Neuronal stem cell (in vitro differentiated cells): ENCODE measurements at places on chromosomes 2 and 18.
A peak's percentile ranks its signal among the peaks of the same experiment; 100 is the strongest.

DNA sequence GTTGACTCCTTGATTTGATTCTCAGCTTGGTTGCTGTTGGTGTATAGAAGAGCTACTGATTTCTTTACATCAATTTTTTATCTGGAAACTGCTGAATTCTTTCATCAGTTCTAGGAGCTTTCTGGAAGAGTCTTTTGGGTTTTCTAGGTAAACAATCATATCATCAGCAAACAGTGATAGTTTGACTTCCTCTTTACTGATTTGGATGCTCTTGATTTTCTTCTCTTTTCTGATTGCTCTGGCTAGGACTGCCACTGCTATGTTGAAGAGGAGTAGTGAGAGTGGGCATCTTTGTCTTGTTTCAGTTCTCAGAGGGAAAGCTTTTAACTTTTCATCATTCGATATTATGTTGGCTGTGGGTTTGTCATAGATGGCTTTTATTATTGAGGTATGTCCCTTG lies 140.5 kb downstream of the ZNF236 start:
- DNase-seq = no peak

DNA sequence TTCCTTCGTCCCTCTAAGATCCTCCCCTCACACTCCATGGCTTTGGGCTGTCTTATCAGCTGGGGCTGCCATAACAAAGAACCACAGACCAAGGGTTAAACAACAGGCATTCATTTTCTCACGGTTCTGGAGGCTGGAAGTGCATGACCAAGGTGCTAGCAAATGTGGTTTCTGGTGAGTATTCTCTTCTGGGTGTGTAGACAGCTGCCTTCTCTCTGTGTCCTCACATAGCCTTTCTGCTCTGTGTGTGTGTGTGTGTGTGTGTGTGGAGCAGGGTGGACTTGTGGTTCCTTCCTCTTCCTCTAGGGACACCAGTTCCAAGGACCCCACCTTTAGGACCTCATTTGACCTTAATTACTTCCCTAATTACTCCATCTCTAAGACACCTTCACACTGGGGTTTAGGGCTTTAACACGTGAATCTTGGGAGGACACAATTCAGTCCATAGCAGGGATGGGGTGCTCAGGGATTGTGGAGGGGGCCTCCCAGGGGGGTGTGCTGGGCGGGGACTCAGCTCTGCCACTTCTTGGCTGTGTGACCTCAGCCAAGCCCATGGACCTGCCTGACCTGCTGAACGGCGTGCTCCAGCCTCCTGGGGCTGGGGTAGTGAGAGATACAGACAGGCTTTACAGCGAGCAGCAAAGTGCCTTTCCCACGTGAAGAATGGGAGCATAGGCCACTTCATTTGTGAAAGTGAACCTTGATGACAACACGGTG lies 38.0 kb downstream of the ACKR3 start:
- DNase-seq = no peak

GRCh38 chr2:70785137-70785911 lies 5.1 kb downstream of the FIGLA start:
- peak; percentile 6 for DNase-seq

DNA sequence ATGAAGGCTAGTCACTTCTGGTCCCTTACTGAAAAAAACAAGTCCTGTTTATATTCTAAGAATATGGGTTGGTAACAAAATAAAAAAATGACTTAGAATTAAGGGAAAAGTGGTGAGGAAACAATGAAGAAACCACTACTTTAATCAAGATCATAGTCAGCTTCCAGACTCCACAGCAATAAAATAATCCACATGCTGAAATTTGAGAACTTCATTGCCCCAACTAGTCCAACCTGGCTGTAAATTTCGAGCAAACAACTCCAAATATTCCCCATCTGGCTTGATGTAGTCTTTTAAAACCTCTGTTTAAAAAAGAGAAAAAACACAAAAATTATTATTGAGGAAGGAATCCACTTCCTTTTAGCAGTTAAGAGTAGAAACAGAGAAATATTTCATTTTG lies 32.5 kb downstream of the METTL4 start:
- DNase-seq = no peak

DNA sequence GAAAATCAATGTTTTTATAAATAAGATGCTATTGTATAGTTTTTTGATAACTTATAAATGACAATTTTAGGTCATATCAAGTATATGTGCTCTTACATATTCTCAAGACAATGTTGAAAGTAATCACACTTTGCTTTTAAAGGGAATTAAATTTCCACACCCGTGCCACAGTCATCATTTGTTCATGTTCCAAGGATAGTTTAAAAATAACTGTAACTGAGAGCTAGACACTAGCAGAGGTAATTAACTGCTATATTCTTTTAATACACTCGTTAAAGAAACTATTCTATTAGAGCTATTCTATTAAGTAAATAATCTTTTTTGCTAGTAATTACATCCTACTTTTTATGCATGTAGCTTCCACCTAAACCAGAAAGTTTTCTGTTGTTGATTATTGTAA lies 18.0 kb downstream of the GEN1 start:
- no peak for DNase-seq
